BJ (cell line): ENCODE measurements at places on chromosomes 2 and 18.

GRCh38 chr2:43427032-43427424, 168.8 kb downstream of the THADA start:
- DNase-seq, result no peak

DNA sequence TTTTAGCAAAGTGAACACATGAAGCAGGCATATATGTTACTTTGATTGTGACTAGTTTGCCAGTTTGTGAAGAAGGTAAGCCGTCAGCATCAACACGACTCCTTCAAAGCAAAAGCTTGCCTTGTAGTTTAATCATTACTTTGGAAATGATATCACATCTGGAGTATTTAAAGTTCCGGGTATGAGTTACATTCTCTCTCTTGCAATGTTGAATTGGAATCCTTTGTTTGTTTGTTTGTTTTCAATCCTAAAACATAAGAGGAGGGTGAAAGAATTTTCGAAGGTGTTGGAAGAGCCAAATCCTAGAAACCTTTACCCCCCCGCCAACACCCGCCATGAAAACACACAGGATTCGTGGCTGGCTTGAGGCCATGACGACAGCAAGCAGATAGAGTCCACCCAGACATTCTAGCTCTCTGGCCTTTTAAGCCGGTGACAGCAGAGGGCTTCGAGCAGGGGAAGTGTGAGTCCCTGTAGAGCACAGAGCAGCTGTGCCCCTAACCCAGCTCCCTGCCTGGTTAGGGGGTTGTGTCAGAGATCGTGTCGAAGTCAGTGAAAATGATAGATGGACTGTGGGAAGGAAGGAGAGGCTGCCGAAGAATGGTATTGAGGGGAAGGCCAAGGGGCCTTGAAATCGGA, 103.8 kb upstream of the SMIM21 start:
- no peak for DNase-seq

DNA sequence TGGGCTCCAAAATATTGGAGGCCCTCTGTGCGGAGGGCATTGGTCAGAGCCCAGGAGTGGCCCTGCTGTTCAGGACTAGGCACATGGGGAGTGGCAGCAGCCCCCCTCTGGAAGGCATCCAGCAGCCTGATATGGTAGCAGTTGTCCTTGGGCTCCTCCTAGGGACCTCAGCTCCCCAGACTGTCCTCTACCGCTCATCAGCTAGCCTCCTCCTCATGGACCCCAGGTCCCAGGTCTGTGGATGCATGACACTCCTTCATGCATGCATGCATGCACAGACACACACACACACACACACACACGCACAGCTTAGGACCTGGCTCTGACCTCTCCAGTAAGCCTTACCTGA, 15.4 kb upstream of the ATP6V1B1 start:
- no peak for DNase-seq

GRCh38 chr2:12761104-12761503, 44.4 kb downstream of the TRIB2 start:
- DNase-seq, result no peak

DNA sequence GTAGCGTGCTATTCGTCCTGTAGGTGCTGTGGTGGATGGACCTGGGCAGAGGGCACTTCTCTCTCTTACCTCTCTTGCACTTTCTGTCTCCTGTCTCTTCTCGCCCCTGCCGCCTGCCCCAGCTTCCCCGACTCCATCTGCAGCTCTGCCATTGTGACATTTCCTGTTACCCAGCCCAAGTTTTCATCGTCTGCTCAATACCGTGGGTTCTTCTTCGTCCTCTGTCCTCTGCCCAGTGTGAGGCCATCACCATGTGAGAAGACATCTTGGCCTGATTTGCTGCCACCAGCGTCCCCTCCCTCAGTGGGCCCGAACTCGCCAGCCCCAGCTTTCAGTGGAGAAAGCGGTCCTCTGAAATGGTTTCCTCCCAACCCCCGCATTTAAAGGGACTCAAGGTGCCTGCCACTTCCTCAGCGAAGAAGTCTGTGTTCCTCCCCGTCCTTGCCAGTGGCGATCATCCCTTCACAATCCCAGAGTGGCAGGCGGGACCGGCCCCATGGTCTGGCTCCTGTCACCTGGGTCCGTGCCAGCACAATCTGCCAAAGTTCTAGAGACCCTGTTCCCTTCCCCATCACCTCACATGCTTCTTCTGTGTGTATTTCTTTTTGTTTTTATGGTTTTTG, 18.0 kb downstream of the TGOLN2 start:
- DNase-seq, result no peak

DNA sequence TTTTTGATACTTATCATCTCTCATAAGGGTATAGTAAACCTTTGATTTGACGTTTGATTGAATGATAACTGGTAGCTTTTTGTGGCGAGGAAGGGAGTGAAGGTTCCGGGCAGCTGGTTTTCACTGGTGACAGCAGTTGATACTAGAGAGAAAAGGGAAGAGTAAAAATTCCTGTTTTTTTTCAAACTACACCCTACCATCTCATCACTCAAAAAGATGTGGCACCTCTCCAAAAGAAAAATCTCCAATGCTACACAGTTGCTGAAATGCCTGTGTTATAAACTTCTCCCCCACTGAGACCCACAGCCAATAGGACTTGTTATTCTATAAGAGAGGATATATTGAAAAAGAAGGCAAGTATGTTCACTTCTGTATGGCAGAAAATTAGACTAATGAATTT, 154.0 kb downstream of the MAIP1 start:
- no peak for DNase-seq

DNA sequence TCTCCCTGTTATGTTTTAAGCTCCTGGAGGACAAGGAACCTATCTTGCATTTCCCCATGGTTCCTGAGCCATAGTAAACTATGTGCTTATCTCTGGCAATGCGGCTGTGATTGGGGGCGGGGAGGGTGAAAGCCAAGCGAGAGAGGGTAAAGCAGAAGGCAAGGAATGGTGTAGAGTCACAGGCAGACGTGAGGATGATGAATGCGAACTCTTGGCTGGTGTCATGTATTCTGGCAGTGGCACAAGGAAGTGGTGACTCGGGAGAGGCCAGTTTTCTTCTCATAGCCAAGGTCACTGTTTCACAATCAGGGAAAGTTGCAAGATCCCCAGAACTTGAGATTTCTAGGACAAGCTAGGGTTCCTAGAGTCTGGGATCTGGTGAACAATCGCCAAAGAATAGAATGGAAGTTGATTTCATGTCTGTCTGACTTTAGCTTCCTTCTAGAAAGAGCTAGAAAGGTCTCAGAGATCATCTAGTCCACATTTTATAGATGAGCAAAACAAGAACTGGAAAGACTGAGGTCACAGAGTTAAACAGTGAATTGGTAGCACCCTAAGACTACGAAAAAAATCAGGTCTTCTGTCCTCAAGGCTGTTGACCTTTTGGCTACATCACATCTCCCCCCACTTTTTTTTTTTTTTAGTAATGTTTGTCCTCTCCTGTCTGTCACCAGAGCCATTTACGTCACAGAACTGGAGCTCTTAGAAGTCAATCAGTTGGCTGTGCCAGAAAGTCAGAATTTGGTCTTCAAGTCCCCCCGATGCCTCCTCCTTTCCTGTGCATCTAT, 137.0 kb downstream of the BCL11A start:
- no peak for DNase-seq

DNA sequence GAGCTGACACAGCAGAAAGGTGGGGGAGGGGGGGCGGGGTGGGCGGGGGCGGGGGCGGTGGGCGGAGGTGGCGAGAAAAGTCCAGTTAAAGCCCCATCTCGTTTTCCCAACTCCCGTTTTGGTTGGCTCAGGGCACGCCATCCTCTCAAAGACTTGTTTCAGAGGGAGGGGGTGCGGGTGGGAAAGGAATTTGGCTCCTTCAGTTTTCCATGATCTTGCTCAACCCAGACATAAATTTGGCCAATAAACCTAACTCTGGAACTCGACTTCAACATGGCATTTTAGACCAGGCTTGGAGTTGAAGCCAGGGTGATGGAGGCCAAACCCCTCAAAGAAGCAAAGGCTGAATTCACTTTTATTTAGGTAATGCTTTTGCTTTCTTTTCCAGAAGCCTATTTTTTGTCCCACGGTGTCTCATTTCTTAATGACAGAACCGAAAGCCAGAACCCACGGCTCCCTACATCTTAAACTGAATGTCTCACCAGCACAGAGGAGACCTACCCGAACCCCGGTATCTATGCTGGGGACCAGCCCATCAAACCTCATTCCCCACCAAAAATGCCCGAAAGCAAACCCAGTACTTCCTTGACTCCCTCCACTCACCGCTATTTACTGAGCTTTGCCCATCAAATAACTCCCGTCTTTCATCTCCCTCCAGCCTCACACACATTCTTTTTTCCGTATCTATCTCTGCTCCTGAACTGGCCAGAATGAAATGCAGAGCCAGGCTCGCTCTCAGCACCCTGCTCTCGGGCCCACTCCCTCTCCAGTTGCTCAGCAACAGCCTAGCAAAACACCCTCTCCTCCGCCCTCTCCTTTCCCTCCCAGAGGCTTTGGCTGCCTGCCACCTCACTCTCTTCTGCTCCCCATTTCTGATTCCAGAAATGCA, 4.3 kb downstream of the IGFBP5 start:
- peak; percentile 74 for DNase-seq

GRCh38 chr2:1611886-1612285, 132.4 kb downstream of the PXDN start:
- DNase-seq, result no peak

DNA sequence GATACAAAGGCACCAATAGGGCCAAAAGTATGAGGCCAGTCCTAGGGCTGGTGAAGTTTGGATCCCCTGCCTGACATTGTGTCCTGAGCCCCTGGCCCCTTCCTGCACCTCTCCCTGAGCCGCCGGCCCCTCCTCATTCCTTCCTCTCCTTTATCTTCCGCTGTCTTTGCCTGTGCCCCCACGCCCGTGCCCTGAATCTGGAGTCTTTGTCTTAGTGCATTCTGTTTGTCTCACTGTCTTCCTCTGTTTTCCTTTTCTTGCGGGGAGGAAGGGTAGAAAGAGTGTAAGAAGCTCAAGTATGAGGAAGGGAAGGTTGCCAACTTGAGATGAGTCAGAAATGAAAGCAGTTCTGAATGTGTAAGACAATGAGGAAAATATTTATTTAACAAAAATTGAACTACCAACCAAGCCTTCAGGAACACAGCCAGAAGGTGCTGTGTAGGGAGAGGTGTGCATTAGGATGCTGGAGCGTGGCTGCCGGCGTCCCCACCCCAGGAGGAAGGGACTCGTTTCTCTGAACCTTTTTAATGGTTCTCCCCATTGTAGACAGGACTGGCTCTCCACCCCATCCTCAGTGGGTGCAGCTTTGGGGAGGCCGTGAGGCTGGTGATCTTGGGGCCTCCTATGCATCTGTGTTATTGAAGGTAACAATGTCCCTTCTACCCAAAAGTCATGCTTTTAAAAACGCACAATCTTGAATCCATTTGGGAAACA, 133.1 kb downstream of the NEDD4L start:
- DNase-seq, result peak; percentile 70

GRCh38 chr2:7686016-7686385, 768.8 kb downstream of the RNF144A start:
- DNase-seq, result no peak

DNA sequence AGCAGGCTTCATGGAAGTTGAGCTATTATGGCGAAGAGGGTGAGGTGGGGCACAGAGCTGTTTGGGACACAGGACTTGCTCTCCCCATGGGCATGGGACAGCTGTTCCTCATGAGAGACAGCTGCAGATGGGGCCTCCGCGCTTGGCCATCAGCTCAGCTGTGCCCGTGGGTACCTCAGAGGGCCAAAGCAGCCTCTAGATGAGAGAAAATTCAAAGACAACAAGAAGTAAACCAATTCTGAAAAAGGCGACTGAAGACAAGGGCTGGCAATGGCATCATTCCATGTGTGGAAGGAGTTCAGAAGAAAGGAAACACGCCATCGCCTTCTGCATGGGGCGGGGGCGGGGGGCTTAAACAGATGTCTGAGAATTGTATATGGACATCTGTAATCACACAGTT, 136.2 kb downstream of the BCL2 start:
- no peak for DNase-seq

- no peak for DNase-seq
Observed at GRCh38 chr2:9423922-9424272, 443 bp downstream of the CPSF3 start.

- DNase-seq, result no peak
Observed at GRCh38 chr2:44077942-44078511, 82.2 kb upstream of the LRPPRC start.

- peak; percentile 86 for DNase-seq
Observed at GRCh38 chr2:65662654-65663432, 230.4 kb upstream of the SPRED2 start.

GRCh38 chr2:186442885-186443284, 43.2 kb upstream of the ZC3H15 start:
- no peak for DNase-seq

DNA sequence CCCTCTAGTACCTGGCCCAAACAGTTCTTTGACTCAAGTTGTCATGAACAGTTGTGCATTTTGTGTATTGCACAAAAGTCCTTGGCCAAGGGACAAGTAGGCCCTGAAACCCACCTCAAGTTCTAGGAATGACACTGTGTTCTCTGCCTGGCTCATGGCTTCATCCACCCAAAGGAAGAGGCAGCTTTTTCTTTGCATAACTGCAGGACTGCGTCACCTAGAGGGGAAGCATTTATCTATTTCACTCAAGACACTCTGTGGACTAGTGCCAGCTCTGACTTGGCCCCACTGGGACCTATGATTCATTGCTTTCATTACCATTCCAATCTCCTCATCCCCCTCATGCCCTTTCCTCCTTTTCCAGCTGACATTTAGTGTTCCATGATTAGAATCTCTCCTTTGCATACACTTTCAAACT, 119.3 kb upstream of the SIX2 start:
- peak; percentile 69 for DNase-seq

GRCh38 chr2:235541016-235541415, 47.2 kb downstream of the AGAP1 start:
- no peak for DNase-seq

GRCh38 chr18:24208270-24209035, 69.6 kb downstream of the CABYR start:
- no peak for DNase-seq

DNA sequence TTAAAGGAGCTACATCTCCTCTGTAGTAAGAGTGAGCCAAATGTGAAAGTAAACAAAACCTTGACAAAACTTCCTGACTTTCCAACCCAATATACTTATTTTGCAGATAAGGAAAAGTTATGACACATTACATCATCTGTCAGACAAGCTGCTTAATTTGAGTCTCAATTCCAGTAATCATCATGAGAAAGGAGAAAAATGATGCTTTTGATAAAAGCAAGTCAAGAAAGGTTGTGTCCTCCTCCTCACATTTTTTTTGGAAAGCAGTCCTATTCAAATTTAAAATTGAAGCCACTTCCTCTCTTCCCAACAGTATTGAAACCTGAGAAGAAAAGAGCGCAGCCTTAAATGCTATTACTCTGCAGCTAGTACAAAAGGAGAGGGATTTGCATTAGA, 519.6 kb downstream of the LRP1B start:
- no peak for DNase-seq

- DNase-seq, result no peak
Observed at GRCh38 chr2:2683606-2684224, 352.6 kb upstream of the MYT1L start.

DNA sequence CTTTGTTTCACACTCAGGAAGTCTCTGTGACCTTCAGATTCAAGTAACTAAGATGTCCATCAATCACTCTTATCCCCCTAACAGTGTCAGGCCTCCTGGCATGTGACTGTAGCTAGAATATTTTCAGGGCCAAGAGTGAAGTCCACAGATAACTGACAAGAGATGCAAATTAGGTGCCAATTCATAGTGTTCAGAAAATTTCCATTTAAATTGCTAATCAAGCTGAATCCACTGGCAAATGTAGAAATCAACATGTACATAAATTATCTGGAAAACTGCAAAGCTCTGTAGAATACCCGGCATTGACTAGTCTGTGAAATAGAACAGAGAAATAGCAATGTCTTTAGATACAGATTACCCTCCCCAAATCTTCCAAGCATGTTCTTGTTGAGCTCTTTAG, 38.6 kb upstream of the ARL4C start:
- no peak for DNase-seq

- DNase-seq, result no peak
Observed at GRCh38 chr2:177577075-177577474, 184.5 kb downstream of the AGPS start.

- DNase-seq, result no peak
Observed at GRCh38 chr2:71389384-71390072, 57.9 kb downstream of the ZNF638 start.
